ENCODE measurements at places on chromosomes 16 and 17.

- DNase-seq: no peak
Measured at GRCh38 chr16:66116163-66117002, 250.1 kb upstream of the CDH5 start.

DNA sequence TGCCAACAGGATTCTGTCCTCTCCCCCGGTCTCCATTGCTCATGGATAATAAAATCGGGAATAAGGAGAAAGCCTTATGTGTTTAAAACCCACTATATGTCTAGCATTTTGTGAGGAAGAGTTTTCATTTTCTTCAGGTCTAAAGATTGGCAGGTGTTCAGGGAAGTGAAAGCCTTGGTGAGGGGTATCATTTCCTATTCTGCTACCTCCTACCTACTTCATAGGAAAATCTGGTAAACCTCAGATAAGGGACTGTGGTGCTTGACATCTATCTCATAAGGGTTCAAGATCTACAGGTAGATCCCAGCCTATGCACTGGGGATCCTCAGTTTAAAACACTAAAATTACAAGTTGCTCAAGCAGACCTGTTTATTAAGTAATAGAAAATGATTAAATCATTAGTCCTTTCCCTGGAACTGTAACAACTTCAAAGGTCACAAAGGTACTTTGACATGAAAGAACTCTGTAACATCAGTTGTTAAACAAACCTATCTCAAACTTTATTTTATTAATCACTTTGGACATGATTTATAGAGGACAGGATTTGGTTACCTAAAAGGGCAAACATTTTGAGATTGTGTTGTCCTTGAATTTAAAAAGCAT is 6.5 kb downstream of the MOSMO start:
- DNase-seq: no peak

- DNase-seq: peak; percentile 14
Measured at GRCh38 chr17:82948957-82949356, 109.1 kb upstream of the ZNF750 start.

DNA sequence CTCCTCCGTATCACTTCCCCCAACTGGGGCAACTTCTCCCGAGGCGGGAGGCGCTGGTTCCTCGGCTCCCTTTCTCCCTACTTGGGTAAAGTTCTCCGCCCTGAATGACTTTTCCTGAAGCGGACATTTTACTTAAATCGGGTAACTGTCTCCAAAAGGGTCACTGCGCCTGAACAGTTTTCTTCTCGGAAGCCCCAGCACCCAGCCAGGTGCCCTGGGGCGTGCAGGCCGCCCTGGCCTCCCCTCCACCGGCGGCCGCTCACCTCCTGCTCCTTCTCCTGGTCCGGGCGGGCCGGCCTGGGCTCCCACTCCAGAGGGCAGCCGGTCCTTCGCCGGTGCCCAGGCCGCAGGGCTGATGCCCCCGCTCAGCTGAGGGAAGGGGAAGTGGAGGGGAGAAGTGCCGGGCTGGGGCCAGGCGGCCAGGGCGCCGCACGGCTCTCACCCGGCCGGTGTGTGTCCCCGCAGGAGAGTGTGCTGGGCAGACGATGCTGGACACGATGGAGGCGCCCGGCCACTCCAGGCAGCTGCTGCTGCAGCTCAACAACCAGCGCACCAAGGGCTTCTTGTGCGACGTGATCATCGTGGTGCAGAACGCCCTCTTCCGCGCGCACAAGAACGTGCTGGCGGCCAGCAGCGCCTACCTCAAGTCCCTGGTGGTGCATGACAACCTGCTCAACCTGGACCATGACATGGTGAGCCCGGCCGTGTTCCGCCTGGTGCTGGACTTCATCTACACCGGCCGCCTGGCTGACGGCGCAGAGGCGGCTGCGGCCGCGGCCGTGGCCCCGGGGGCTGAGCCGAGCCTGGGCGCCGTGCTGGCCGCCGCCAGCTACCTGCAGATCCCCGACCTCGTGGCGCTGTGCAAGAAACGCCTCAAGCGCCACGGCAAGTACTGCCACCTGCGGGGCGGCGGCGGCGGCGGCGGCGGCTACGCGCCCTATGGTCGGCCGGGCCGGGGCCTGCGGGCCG is 1.6 kb downstream of the HIC1 start:
- DNase-seq: peak; percentile 85

DNA sequence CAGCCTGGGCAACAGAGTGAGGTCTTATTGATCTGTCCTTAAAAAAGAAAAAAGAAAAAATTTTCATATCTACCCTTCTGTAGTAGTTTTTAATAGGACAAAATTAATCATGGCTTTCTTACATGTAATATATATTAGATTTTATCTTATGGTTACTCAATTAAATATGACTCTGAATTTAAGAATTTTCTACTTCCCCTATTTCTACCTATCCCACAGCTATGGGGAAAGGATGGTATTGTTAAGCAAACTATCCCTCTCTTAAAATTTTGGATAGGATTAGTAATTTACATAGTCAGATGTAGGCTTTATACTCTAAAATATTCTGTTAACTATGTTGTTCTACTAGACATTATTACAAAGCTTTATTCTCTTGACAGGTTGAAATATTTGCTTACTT is 62.5 kb downstream of the NQO1 start:
- DNase-seq: no peak

DNA sequence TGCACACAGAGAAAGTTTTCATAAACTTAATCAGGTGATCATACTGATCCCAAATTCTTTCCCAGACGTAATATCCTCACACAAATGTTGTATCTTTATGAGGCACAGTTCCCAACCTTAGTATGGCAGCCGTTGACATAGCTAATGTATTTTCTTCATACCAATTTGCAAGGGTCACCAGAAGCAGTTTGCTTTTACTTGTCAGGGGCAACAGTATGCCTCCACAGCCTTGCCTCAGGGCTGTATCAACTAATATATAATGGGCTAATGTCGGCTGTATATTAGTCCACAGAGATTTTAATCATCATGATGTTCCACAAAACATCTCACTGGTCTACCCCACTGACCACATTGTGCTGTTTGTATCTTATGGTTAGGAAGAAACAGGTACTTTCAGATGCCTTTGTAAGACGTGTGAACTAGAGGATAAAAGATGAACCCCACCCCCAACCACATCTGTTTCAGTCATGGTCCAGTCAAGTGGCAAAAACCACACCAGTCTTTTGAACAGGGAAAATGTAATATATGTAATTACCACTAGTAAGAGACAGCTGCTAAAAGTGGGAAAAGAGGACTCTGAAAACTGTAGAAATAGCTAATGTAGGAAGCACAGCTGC is 55.2 kb downstream of the GAN start:
- DNase-seq: no peak

DNA sequence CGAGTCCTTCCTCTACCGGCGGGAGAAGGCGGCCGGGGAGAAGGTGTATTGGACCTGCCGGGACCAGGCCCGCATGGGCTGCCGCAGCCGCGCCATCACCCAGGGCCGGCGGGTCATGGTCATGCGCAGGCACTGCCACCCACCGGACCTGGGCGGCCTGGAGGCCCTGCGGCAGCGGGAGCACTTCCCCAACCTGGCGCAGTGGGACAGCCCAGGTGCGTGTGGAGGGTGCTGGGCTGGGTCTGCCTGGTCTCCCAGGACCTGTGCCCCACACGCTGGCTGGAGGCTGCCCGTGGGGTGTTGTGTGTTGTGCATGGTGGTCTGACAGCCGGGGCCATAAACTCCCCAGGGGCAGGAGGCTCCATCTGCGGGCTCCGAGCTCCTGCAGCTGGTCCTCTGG is 25.4 kb downstream of the FLYWCH1 start:
- DNase-seq: no peak
